M059J (cell line): ENCODE measurements at places on chromosomes 5 and 9. TPM values are rescaled to one million over a fixed set of nuclear protein-coding genes. Genes with fewer than 3 reads are reported as not detected.

The SLC44A1 gene
- total RNA-seq, result 46.1 and 55.4 TPM in 2 replicates

- no peak for DNase-seq
Observed at GRCh38 chr5:66643387-66643786, 47.2 kb downstream of the MAST4 start.

- no peak for DNase-seq
Observed at GRCh38 chr9:98781588-98782383, 14.6 kb downstream of the ANKS6 start.

The FLT4 gene
- total RNA-seq, result not detected in 2 replicates

The RALGPS1 gene
- total RNA-seq, result 3.6 and 9.8 TPM in 2 replicates

DNA sequence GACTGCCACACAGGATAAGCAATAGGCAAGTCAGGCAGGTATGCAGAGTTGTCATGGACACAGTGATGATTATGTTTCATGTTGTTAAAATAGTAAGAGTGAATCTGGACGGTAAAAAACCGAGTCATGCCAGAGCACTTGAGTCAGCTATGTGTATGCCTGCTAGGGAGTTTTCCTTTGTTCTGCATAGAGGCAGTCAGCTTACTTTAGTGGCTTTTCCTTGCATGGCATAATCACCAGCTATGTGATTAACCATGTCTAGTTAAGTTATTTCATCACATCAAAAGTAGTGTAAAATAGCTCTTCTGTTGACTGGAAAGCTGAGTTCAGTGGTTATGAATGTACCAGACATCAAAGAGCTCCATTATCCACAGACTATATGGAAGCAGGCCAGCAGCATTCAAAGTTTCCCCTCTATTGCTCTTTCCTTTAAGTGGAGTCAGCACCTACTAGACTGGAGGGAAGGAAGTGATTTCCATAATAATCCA lies 989.8 kb downstream of the TLE1 start:
- peak; percentile 81 for DNase-seq

DNA sequence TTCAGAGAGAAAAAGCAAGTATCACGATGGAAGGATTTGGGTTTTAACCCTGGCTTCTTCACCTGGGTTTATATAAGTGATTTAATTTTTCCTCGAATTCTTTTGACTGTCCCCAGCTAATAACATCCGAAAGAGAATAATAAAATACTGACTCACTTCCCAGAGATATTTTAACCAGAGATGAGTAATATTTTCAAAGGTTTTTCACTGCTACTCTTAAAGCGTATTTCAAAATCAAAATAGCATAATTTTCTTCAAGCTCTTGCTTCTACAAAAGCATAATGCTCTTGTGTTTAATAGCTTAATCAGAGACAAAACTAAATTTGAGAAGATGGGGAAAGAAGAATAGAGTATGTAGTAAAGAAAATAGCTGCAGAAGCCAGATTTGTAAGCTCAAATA lies 215.2 kb upstream of the PTGER4 start:
- peak; percentile 60 for DNase-seq

The SV2C gene
- not detected in 2 replicates for total RNA-seq

DNA sequence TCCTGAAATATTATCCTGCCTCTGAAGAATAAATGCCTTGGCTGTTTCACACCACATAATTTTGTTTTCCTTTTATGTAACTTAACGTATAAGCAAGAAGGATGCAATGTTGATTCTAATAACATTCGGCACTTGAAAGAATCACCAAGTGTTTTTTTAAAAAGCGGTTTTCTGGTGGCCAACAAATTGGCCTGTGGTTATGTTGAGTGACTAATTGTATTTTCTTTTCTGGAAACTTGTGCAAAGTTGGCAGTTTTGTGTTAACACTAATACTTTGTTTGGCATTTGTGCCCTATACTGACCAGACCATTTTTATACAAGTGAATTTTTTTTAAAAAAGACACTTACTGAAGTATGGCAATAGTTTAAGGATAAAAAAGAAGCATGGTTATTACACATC lies 452.7 kb downstream of the BNC2 start:
- peak; percentile 80 for DNase-seq

The SLCO6A1 gene
- not detected in 2 replicates for total RNA-seq

- no peak for DNase-seq
Observed at GRCh38 chr9:126599047-126599650, 14.6 kb upstream of the LMX1B start.

- DNase-seq, result no peak
Observed at GRCh38 chr5:107979900-107980299, 309.2 kb upstream of the EFNA5 start.
